ENCODE measurements at places on chromosomes 11 and 22.

DNA sequence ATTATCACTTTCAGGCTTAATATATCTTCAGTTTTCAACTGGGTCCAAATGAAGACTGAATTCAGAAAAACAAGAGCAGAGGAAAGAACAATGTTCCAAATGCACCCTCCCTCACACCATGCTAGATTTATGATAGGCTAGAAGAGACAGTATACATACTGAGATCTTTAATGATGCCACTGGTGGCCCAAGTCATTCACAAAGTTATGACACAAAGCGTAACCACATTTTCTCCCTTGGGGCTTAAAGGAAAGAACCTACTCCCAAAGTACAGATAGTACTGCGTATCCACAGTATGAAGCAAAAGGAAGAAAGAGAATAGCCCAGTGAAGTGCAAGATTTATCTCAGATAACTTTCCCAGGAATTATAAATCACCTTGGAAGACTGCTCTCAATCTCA is 10.9 kb upstream of the SOX6 start:
- DNase-seq: no peak

DNA sequence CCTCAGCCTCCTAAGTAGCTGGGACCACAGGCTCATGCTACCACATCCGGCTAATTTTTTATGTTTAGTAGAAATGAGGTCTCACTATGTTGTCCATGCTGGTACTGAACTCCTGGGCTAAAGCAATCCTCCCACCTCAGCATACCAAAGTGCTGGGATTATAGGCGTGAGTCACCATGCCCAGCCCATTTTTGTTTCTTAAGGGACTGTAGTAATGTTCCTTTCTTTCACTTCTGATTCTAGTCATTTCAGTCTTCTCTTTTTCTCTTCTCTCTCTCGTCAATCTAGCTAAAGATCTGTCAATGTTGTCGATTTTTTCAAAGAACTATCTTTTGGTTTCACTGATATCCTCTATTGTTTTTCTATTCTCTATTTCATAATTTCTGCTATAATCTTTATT is 111.0 kb upstream of the APOA1 start:
- no peak for DNase-seq

GRCh38 chr11:117179048-117179999 is 781 bp downstream of the SIDT2 start:
- DNase-seq: peak; percentile 16

DNA sequence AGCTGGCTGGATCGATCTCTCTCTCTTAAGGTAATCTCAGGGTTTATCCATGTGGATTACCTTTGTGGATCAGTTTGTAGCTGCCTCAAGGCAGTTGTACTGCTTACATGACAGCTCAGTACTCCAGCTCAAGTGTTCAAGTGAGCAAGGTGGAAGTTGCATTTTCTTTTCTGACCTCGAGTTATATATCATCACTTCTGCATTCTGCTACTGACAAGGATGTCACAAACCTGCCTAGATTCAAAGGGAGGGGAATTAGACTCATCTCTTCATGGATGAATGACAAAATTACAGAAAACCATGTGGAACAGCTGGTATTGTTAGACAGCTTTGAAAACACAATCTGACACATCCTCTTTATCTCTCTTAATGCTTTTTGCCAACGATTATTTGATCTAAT is 6.1 kb upstream of the TCN2 start:
- no peak for DNase-seq

GRCh38 chr22:36055376-36056295 is 27.0 kb upstream of the RBFOX2 start:
- no peak for DNase-seq

DNA sequence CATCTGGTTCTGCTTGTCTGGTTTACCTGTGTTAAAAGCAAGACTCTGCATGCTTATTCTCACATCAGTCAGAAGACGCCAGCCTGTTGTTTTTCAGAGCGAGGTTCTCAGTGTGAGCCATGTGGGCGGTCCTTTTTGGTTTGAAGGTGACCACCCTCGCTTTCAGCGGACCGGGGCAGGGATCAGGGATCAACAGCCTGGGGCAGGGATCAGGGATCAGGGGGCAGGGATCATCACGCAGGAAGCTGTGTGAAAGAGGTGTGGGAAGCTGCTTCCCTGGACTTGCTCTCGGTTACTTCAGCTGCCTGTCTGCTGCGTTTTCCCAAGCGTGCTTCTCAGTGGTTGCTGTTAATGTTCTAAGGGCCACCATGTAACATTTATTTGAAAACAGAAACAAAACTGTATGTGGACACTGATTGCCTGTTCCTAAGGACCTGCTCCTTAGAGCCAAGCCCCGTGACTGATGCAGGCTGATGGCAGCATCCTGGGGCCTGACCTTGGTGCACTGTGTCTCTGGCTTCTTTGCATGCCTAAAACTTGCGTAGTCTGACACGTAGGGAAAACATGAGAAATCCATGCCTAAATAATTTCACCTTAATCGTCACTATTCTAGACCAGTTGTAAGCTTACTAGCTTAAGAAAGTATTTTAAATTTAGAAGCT is 146.9 kb downstream of the ATXN10 start:
- no peak for DNase-seq

- DNase-seq: no peak
These were observed 18.9 kb downstream of the TRIOBP start for GRCh38 chr22:37715760-37716159.

Measured in activated CD8-positive, alpha-beta memory T cell treated with anti-CD3 and anti-CD28 coated beads for 48 hours (primary cell).